Stimulated activated CD8-positive, alpha-beta memory T cell treated with anti-CD3 and anti-CD28 coated beads, Interleukin-2, amount 100 ng/mL, for 1 hour (primary cell): ENCODE measurements at places on chromosomes 11 and 22.
A peak's percentile ranks its signal among the peaks of the same experiment; 100 is the strongest.

DNA sequence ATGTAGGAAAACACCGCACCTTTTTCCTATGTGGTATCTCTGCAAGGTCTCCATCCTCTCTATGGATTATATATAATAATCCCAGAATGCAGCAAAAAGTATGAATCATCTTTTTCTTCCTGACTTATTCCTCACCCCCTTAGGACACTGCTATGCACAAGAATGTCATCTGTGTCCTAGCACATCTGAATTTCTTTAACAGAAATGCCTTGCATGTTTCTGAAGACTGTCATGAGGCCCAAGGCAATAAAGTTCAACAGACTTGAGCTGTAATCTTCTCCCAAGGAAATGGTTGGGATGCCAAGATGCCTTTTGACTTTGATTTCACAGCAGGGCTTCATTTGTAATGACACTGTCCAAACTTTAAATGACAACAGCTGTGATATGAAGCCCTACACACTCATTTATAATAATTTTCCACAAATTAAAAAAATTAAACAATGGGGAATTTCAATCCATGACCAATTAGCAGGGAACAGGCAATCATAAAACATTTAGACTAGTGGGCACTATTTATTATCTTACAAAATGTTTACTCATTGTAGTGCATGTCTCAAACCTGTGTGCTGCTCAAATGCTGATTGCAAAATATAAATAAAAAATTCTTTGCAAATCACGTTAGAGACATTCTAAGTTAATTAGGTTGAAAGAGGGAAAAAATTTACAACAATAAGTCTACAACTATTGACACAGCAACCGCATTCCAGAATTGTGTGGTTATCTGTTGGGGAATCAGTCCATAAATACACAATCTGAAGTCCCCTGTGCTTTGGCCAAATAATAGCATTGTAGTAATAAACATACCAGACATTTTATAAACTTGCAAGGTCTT is 242.3 kb downstream of the SWAP70 start:
- no peak for DNase-seq

DNA sequence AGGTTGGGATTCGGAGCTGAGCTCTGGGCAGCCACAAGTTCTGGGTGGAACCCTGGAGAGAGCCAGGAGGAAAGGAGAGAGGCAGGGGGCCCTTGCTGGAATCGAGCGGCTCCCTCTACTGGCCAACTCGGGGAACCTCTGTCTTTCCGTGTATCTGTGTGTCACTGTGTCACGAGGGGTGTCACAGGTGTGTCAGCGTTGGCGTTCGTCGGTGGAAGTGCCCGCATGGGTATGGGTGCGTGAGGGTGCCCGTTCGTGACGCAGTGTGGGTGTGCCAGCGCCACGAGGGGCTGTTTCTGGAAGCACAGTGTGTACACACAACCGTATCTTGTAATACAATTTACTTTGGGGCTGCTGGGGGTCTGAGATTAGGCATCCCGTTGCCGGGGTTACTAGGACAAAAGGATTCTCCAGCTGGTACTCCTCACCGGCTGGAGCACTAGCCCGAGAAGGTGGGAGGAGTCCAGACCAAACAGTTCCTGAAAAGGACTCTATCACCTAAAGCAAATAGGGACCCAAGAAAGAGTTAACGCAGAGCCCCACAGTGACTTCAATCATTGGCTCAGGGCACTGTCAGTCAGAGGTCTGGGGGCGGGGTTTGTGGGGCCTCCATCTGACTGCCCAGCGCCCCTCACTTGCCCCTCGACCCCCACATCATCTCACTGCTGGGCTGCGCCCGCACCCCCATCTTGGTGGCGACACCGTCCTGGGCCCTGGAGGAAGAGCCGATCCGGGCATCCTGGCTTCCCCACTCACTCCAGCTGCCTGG is 2.6 kb upstream of the BCL9L start:
- peak; percentile 83 for DNase-seq

- DNase-seq, result no peak
Observed at GRCh38 chr11:130408401-130408890, 20.0 kb downstream of the ADAMTS8 start.

- DNase-seq, result no peak
Observed at GRCh38 chr11:23111527-23111926, 251.3 kb upstream of the CCDC179 start.

DNA sequence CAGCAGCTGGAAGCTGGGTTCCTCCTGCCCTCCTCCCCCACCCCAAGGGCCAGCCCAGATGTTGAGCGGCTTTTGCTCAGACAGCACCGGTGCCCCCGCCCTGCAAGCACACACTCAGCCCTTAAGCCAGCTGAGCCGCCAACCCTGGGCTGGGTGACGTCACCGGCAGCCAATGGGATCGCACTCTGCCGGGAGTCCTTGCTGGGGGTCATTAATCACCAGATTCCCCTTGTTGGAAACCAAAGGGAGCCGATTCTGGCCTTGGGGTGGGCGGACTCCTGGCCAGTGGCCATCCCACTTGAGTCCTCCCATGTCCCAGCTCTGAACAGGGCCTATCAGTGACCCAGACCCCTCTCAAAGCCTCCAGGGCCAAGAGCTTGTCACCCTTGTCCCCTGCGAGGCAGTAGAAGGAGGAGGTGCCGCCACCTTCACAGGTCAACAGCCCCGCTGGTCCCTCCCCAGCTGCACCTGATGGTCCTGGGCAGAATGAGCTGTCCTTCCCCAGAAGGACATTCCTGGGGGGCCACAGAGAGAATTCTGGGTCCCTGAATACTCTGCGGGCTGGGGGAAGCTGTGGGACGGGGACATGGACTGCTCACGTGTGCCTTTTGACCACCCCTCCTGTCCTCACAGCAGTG is 7.4 kb downstream of the DUSP8 start:
- DNase-seq, result no peak

DNA sequence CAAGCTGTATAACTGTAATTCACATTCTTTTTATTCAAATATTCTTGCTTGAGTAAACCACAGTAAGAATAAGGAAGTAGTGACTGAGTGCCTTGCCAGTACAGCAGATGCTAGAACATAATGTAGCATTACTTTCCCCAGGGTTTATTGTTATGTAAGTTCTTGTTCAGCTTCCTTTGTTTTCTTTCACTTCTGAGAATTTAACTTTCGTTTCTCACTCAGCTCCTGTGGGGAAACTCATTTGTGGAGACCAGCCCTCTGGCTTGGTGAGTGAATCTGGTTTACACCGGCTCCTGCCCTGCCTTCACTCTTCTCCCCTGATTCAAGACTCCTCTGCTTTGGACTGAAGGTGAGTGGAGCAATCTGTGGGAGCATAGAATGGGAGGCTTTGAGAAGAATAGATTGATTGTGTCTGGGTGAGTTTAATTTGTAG is at the start of gene TRIM22:
Gene TRIM22 (plus strand): TSS at position 240 of the 433 bp plus-strand sequence. CDS start 6,443 bp downstream, outside the sequence.
- DNase-seq, result no peak

DNA sequence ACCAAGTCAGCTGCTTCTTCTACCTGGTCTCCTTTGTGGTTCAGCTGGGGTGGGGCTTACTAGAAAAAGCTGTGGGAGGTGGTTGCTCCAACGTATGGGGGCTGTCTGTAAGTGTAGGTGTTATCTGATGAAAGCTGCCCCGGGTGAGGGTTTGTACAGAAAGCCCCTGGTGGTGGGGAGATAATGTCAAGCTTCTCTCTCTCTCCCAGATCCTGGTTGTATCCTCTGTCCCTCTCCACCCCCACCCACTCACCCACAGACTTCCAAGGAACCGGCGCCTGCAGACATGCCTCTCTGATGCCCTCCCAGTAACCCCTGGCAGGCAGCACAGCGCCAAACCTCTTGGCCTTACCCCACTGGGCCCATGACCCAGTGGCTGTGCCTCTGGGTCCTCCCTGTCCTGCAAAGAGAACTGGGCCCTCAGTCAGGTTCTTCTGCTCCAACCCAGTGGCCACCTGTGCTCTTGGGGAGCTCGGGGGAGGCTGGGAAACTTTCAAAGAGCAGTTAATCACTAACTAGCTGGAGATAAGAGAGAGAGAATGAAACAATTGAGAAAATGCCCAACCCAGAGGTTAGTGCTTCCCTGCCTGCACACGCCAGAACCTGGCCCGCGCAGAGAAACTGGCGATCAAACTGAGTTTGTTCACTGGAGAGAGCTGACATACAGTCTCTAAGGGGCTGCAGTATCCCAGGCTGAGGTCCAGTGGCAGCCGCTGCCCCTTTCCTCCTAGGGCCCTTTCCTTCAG is 20.4 kb upstream of the EHF start:
- DNase-seq, result no peak

DNA sequence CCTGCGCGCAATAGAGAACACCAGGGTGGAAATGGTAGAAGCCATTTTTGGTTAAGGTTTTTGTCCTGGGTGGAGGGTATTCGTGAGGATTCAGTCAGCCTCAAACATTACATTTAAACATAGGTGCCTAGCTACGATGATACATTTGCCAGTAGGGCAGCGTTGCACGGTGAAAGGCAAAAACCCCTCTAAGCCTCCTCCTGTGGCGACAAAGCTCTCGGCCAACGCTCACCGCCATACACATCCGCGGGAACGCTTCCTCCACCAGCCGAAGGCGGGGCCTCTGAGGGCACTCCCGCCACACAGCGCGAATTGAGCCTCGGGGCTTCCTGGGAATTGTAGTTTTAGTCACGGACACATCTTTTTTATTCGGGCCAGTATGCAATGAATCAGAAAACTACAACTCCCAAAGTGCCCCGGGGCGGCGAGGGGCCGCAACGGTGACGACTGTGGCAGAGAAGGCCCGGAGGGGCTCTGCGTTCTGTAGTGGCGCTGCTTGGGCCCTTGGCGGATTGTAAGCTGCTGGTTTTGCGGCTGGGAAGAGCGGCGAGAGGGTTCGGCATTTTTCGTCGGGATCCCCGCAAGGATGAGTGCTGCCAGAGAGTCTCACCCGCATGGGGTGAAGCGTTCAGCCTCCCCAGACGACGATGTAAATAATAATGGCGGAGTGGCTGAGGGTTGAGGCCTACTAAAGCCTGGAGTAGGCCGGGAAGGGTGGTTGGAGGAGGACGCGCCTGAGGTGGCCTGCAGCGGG is at the start of gene C11orf58:
Gene C11orf58 (plus strand): TSS at position 455 of the 754 bp plus-strand sequence. CDS start 132 bp downstream, at position 587.
- peak; percentile 86 for DNase-seq

- DNase-seq, result no peak
Observed at GRCh38 chr22:44405661-44406060, 92.4 kb downstream of the RTL6 start.

GRCh38 chr22:17842386-17842785 is 68.1 kb upstream of the BID start:
- no peak for DNase-seq

- DNase-seq, result no peak
Observed at GRCh38 chr11:124080327-124081001, 34.8 kb upstream of the VWA5A start.

DNA sequence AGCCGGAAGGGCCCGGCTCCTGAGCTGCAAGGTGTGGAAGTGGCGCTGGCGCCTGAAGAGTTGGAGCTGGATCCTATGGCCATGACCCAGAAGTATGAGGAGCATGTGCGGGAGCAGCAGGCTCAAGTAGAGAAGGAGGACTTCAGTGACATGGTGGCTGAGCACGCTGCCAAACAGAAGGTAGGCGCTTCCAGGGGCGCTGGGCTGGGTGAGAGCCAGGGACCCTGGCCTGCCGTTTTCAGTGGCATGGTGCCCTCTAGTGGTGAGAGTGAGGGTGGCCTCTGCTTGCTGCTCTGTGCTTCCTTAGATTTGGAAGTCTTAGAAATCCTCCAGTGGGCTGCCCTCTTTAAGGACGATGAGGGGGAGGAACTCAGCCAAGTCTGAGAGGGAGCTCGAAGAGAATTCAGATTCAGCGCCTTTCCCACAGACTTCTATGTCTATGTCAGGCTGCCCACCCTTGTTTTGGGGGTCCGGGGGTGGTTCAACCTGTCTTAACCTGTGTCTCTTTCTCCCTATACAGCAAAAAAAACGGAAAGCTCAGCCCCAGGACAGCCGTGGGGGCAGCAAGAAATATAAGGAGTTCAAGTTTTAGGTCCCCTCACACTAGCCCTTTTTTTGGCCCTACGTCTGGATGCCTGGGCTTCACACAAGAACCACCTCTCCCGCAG is 1.8 kb upstream of the PACS1 start:
- DNase-seq, result peak; percentile 64

DNA sequence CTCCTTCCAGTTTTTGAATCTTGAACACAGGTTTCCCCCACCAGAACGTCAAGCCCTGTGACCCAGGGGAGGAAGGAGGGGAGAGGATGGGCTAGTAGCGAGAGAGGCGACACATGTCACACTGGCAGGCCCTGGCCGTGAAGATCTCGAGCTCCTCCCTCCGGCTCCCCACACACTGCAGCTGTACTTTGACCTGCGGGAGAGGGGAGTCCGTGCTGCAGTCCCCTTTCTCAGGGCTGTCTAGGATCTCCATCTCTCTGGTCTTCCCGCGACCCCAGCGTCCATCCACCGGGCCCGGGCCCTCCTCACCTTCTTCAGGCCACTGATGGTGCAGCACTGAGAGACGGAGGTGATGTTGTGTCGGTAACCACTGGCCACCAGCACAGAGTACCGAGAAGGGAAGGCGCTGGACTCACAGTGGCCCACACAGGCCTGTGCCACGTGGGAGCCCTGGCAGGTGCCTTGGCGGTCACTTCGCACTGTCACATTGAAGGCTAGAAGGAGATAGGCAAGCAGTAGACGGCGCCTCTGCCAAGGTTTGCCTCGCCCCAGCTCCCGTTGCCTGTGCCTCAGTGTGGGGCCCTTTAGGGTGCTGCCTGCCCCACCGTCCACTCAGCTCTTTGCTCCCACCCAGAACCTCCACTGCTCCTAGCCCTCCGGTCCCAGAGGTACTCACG is 873 bp downstream of the GPHA2 start:
- no peak for DNase-seq

- DNase-seq, result no peak
Observed at GRCh38 chr11:12775955-12776354, 101.7 kb downstream of the TEAD1 start.

DNA sequence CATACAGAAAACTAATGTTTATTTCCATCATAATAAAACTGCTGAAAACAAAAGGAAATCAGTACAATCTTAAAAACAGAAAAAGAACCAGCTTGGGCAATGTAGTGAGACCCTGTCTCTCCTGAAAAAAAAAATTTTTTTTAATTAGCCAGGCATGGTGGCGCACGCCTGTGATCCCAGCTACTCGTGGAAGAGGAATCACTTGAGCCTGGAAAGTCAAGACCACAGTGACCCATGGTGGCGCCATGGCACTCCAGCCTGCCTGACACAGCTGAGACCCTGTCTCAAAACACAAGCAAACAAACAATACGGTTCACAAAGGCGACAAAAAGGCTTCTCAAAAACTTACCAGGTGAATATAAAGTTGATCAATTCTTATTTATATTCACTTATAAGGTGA is 289.7 kb downstream of the BRD1 start:
- no peak for DNase-seq

GRCh38 chr11:72832301-72833082 is 18.3 kb downstream of the ATG16L2 start:
- no peak for DNase-seq

- DNase-seq, result no peak
Observed at GRCh38 chr11:88103337-88104206, 71.7 kb downstream of the RAB38 start.

DNA sequence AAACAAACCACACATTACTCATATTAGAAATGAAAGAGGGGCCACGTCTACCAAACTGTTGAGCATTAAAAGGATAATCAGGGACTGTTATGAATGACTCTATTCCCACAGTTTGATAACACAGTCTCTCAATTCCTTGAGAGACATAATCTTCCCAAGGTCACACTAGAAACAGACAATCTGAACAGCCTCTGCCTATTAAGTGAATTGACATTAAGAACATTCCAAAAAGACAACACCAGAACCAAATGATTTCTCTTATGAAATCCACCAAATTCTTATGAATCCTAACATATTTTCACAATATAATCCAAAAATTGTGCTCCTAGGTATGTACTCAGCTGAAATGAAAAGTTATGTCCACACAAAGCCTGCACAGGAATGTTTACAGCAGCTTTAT is 4.6 kb downstream of the RFPL1 start:
- DNase-seq, result no peak
